Activated naive CD8-positive, alpha-beta T cell treated with anti-CD3 and anti-CD28 coated beads for 36 hours (primary cell): ENCODE measurements at places on chromosomes 6 and 20.

DNA sequence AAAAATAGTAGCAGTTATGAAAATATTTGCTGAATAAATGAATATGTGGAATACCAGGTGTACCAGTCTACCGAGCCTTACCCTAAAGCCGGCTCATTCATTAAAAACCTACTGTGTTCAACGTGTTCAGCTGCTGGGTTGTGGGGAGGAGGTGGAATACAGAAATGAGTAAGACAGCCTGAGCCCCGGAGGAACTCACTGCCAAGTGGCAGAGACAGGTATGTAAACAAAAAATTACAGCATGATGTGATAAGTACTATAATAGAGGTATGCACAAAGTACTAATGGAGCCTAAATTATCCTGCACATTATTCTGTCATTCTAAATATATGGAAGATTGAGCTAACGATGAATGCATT lies 6.8 kb upstream of the ADTRP start:
- DNase-seq: no peak

GRCh38 chr6:5729080-5729434 lies 277.7 kb downstream of the NRN1 start:
- DNase-seq: no peak

DNA sequence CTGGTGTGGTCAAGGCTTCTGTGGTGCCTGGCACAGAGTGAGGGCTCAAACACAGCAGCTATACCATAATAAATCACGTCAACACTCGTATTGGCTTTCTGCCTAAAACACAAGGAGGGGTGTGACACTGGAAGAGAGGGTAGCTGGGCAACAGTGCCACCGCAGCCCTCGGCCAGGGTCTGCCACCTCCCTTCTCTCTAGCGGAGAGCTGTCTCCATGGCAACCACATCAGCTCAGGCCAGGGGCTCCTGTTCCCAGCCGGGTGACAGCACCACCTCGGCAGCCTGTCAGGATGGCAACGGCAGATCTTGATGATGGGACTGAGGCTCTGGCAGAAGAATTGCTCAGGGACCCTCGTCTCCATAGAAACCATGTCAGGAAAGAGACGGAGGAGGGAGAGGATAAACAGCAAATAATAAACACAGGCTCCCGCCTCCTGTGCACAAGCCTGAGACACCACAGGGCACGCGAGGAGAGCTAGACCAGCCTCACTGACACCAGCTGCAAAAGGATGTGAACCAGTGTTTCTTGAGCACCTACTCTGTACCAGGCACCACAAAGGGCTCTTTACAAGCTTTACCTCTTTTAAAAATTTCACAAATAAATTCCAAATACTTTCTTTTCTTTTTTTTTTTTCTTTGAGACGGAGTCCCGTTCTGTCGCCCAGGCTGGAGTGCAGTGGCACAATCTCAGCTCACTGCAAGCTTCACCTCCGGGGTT lies 50.4 kb upstream of the TLDC2 start:
- DNase-seq: no peak

DNA sequence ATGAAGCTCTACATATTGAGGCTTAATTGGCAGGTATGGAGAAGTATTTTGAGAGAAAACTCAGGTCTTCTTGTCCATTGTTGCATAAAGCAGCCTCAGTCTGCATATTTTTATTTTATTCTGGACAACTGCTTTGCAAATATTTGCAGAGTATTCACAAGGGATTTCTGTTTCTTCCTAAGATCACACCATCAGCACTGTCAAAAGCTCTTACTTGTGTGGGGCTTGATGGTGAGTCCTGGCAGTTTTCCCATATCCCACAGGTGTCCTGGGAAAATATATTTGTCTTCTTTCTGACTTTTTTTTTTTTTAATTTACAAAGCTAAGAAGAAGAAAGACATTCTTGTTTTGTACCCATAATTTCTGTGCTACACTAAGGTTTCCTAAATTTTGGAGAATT lies 16.9 kb upstream of the MLIP start:
- DNase-seq: no peak

DNA sequence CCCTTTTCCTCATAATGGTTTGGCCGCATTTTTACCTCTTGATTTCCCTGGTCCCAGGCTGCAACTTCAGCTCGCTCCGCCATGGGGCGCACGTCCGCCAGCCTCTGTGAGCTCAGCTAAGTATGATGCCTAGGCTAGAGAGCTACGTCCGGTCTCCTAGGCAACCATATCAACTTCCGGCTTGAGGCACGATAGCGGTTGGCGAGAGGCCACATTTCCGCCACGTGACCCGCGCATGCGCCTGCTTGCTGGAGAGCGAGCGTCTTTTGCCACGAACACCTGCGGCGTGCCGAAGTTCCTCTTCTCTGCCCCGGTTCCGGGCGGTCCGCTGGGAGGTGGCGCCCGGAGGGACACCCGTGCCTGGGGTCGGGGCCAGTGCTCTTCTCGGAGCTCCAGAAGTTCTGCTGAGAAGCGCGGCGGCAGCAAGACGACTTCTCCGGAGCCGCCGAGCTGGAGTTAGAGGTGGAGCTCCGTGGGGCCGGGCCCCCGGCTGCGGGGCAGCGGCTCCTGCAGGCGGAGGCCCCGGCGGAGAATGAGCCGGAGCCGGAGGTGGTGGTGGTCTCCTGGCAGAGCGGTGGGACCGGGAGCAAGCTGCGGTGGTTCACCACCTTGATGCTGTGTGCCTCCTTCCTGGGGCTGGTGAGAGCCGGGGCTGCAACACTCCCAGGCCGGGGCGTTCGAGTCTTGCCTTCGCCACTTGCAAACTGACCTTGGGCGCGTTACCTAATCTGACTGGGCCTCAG lies 172.0 kb downstream of the SLC16A10 start:
- peak; percentile 97 for DNase-seq

- peak; percentile 58 for DNase-seq
These were observed 107.5 kb downstream of the SLC22A3 start for GRCh38 chr6:160455541-160456213.

DNA sequence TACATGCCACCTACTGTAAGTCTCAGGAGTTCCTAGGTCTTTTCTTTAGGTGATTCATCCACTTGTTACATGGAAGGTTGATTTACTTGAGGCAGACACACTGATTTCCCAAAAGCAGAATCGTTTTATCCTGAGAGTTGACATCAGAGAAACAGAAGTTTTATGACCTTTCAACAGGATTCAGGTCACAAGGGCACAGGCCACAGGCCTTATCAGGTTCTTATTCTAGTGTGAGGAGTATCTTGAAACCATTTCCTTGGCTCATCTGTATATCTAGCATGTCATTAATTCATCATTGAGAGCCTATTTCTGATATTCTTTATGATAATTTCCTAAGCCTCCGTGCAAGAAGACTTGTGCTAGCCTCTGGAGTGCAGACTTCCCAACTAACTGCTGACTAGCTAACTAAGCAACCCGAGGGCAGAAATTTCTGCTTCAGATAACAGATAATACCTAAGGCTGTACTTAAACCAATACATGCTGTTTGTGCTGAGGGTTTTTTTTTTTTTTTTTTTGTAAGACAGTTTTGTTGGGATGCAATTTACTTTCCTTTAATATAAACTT lies 44.9 kb upstream of the RFPL4B start:
- DNase-seq: no peak

DNA sequence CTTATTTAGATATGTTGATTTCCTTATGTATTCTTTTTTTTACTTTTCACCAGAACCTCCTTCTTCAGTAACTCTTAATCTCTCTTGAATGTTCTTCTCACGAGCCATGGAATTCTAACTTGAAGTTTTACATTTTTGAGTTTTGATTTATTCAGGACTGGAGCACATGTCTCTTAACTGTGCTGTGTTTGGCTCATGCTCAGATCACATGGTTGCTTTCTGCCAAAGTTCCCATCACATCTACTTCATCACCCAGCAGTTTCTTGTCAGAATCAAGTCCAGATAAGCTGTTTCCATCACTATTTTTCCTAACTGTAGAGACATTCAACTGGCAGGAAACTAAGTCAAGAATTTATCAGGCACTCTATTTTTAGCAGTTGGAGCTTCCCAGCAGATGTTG lies 31.7 kb downstream of the SLC35A1 start:
- DNase-seq: no peak

GRCh38 chr6:67639161-67639560 lies 995.9 kb upstream of the ADGRB3 start:
- DNase-seq: no peak

- no peak for DNase-seq
These were observed 675 bp downstream of the DSTN start for GRCh38 chr20:17570347-17571152.

DNA sequence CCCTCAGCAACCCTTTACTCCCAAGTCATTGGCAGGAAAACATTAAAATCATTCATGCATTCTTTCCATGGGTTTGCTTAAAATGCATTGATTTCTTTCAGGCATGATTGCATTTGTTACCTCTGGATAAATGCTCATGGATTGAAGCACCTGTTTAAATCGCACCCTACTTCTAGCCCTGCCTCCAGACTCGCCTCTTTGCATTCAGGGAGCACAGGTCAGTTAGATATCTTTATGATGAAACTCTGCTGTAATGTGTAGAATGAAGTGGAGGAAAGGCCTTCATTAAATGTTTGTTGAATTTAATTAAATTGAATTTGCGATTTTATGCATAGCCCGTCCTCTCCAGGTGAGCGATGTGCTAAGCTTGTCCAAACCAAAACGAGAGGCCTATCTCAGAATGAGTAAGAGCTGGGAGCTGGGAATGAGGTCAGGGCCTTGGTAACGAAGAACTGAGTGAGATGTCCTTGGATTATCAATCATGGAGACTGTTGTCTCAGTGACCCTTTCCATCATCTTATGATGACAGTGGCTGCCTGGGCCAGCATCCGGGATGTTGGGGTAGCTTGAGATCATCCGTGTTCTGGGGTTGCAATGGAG lies 210.1 kb downstream of the SYNDIG1 start:
- DNase-seq: no peak
